ENCODE measurements at places on chromosomes 3 and 15. TPM values are rescaled to one million over a fixed set of nuclear protein-coding genes. Genes with fewer than 3 reads are reported as not detected.

GRCh38 chr3:128781164-128781563 lies 55.2 kb downstream of the RAB7A start:
- H3K36me3 ChIP-seq, result no peaks in the 10 kb centered on the region
- peaks cover 9% of the 10 kb centered on the region for H3K4me1 ChIP-seq
- H3K4me3 ChIP-seq, result no peak overlapping the region
- no peak for DNase-seq

- H3K4me3 ChIP-seq, result no peak overlapping the region
- no peaks in the 10 kb centered on the region for H3K27me3 ChIP-seq
- DNase-seq, result no peak
- no peaks in the 10 kb centered on the region for H3K36me3 ChIP-seq
- H3K27ac ChIP-seq, result no peak overlapping the region
Observed at GRCh38 chr3:192092388-192093005, 631.5 kb downstream of the PYDC2 start.

GRCh38 chr3:1942781-1943180 lies 155.9 kb upstream of the CNTN4 start:
- no peak for DNase-seq
- no peaks in the 10 kb centered on the region for H3K27me3 ChIP-seq
- H3K4me3 ChIP-seq, result no peak overlapping the region
- H3K36me3 ChIP-seq, result no peaks in the 10 kb centered on the region

Gene CCR9
- total RNA-seq, result not detected

Measured in pancreas (tissue), 10 donors.